ENCODE measurements at places on chromosomes 16 and 17. TPM values are rescaled to one million over a fixed set of nuclear protein-coding genes. Genes with fewer than 3 reads are reported as not detected.

DNA sequence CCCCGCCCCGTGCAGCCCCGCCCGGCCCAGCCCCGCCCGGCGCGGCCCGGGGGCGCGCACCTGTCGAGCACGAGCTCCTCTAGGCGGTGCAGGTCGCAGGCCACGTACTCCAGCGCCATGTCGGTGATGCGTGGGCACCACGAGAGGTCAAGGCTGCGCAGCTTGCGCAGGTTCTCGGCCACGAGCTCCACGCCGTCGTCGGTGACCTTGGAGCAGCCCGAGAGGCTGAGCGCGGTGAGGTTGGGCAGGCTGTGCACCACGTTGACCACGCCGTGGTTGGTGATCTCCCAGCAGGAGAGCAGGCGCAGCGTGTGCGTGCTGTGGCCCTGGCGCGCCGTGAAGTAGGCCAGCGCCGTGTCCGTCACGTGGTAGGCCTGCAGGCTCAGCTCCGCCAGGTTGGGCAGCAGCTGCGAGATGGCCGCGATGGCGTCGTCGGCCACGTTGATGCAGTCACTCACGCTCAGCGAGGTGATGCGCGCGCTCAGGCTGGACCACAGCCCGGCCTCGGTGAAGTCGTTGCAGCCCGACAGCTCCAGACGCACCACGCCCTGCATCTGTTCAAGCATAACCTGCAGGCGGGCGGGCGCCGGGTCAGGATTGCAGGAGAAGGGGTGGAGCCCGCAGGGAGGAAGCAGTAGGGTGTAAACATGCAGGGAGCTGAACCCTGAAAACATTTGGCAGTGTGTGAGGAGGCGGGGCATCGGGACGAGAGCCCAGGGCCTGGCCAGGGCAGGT, 5.3 kb upstream of the WDR24 start:
- DNase-seq = peak; percentile 67
- no peaks in the 10 kb centered on the region for H3K36me3 ChIP-seq
- no peak overlapping the region for H3K27ac ChIP-seq
- peaks cover 35% of the 10 kb centered on the region for H3K27me3 ChIP-seq
- H3K4me3 ChIP-seq = no peak overlapping the region
- peaks cover 10% of the 10 kb centered on the region for H3K4me1 ChIP-seq

- peaks cover 4% of the 10 kb centered on the region for H3K27me3 ChIP-seq
- H3K4me1 ChIP-seq = peaks cover 5% of the 10 kb centered on the region
- no peaks in the 10 kb centered on the region for H3K36me3 ChIP-seq
- no peak overlapping the region for H3K27ac ChIP-seq
- no peak overlapping the region for H3K4me3 ChIP-seq
Observed at GRCh38 chr17:21452377-21453143, 76.4 kb downstream of the KCNJ12 start.

GRCh38 chr17:6528557-6528956, 27.8 kb downstream of the PITPNM3 start:
- no peaks in the 10 kb centered on the region for H3K36me3 ChIP-seq
- H3K27me3 ChIP-seq = no peaks in the 10 kb centered on the region
- H3K4me1 ChIP-seq = no peaks in the 10 kb centered on the region
- no peak overlapping the region for H3K4me3 ChIP-seq

GRCh38 chr17:42525221-42525620, 10.8 kb upstream of the NAGLU start:
- H3K4me1 ChIP-seq = peaks cover 70% of the 10 kb centered on the region
- H3K36me3 ChIP-seq = peaks cover 5% of the 10 kb centered on the region
- H3K27me3 ChIP-seq = no peaks in the 10 kb centered on the region
- DNase-seq = no peak

DNA sequence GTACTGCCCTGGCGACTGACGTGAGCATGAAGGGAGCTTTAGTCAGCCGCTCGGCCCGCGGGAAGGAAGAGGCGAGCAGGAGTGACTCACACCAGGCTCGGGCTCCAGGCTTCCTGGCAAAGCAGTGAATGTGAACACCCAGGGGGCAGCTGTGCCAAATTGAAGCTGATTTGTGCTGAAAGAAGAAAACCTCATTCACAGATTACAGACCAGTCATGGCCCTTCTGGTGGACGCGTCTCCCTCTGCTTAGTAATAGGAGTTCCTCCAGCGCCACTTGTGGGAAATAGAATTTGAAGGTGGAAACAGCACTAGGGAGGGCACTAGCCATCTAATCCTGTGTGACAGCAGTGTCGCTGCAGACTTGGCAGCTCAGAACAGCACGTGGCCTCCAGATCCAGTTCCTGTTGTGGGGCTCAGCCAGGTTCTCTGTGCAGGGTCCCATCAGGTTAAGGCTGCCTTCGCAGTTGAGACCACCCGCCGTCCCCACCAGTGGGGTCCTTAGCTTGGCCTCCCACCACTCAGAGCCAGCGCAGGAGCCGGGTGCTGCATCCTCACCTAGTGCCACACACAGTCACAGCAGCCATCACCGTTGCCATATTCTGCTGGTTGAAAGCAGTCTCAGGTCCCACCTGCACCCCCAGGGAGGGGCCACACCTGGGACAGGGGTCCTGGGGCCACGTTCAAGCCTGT, 164.5 kb upstream of the CHMP6 start:
- H3K36me3 ChIP-seq = no peaks in the 10 kb centered on the region
- DNase-seq = peak; percentile 91
- H3K4me3 ChIP-seq = no peak overlapping the region
- no peaks in the 10 kb centered on the region for H3K27me3 ChIP-seq
- peak overlapping the region; percentile 88 for H3K27ac ChIP-seq

DNA sequence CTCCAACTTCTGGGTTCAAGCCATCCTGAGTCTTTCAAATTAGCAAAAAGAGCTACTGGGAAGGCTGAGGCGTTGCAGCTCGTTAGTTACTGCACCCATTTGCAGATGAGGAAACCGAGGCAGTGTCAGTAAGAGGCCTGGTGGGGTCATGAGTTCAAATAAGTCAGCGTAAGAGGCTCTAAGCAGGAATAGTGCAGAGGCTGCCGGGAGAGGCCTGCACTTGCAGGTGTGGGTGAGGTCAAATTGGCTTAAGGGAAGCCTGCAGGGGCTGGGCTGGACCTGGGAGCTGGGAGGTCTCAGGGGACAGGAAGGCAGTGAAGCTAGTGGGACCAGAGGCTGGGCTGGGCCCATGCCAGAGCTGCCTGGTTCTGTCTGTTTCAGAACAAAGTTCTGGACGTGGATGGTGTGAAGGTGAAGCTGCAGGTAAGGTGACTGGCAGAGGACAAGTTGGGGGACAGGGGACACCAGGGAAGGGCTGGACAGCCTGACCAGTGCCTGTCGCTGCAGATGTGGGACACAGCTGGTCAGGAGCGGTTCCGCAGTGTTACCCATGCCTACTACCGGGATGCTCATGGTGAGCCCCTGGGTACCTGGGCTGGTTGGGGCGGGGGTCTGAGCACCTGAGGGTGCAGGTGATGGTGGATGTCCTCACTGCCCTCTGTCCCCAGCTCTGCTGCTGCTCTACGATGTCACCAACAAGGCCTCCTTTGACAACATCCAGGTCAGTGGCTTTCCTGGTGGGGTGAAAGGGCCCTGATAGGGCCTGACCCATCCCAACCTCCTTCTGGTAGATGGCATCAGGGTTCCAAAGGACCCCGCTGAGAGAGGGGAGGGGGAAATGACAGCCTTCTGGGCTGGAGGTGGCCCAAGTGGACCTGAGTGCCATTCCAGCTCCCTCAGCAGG, 3.0 kb downstream of the RAB26 start:
- H3K36me3 ChIP-seq = no peaks in the 10 kb centered on the region
- H3K27me3 ChIP-seq = no peaks in the 10 kb centered on the region
- no peak for DNase-seq
- H3K27ac ChIP-seq = no peak overlapping the region

- DNase-seq = no peak
- H3K4me3 ChIP-seq = no peak overlapping the region
- no peaks in the 10 kb centered on the region for H3K4me1 ChIP-seq
- no peak overlapping the region for H3K27ac ChIP-seq
- no peaks in the 10 kb centered on the region for H3K36me3 ChIP-seq
Observed at GRCh38 chr17:56678249-56679114, 85.0 kb downstream of the NOG start.

- no peaks in the 10 kb centered on the region for H3K27me3 ChIP-seq
- H3K4me1 ChIP-seq = no peaks in the 10 kb centered on the region
- no peaks in the 10 kb centered on the region for H3K36me3 ChIP-seq
- DNase-seq = no peak
Observed at GRCh38 chr17:75571885-75572215, 15.8 kb upstream of the MYO15B start.

- no peak overlapping the region for H3K27ac ChIP-seq
- H3K4me1 ChIP-seq = no peaks in the 10 kb centered on the region
- no peaks in the 10 kb centered on the region for H3K36me3 ChIP-seq
Observed at GRCh38 chr17:54172096-54172984, 349.6 kb downstream of the KIF2B start.

Gene FLII
- 300 TPM for total RNA-seq

Gene TOX3
- not detected for total RNA-seq

Gene PYY
- 0.43 TPM for total RNA-seq

Gene MRTFB
- 30.9 TPM for total RNA-seq

Gene AOC3
- 133 TPM for total RNA-seq

Gene GUCY2D
- not detected for total RNA-seq
